ENCODE measurements at places on chromosomes 16 and 17. TPM values are rescaled to one million over a fixed set of nuclear protein-coding genes. Genes with fewer than 3 reads are reported as not detected.

DNA sequence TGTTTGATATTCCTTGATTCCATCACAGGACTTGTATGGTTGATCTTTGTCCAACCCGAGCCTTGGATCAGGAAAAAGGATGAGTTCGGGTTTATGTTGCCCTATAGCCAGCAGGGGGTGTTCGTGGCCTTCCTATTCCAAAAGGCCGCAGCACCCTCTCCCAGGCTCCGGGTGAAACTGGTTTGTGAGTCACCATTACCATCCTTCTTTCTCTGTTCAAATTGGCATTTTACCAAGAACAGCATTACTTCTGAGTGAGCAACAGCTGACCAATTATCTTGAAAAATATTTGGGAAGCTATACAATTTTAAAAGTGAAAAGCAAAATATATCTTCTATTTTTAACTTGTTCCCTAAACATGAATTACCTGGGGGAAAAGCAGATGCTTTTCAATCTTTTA, 24.3 kb upstream of the KRT20 start:
- no peak for DNase-seq

- DNase-seq, result no peak
These were observed 28.4 kb downstream of the HAPSTR1 start for GRCh38 chr16:9119795-9120194.

DNA sequence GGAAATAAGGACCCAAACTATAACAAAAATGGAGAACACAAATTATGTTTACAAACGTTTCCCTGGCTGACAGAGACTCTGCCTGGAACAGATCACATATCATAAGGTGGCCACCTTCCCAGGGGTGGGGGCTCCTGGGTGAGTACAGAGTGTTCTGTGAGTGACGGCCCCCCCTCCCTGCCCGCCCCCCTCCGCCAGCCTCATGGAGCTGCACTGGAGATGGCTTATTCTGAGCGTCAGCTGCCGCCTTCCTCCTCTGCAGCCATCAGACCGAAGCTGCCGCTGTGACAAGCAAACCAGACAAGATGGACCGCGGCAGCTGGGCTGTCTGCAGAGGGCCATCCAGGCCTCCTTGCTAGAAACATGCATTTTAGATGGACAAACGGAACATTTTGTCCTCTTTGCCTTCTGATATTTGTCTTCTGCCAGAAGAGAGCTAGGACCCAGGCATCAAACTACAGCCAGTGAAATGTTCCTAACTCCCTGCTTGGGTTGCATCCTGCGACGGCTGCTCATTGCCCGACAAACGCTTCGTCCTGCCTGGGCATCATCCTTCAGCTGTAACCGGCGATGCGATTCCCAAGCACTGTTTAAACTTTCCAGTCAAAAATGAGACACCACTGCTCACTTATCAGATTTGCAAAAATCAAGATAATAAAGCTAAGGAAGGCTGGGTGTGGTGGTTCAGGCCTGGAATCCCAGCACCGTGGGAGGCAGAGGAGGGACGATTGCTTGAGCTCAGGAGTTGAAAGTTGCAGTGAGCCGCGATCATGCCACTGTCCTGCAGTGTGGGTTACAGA, 15.3 kb upstream of the RPTOR start:
- DNase-seq, result no peak

- no peak for DNase-seq
These were observed 10.8 kb downstream of the LRRC59 start for GRCh38 chr17:50386510-50386909.

FBXL19 gene
- total RNA-seq, result 52.3 TPM

DNA sequence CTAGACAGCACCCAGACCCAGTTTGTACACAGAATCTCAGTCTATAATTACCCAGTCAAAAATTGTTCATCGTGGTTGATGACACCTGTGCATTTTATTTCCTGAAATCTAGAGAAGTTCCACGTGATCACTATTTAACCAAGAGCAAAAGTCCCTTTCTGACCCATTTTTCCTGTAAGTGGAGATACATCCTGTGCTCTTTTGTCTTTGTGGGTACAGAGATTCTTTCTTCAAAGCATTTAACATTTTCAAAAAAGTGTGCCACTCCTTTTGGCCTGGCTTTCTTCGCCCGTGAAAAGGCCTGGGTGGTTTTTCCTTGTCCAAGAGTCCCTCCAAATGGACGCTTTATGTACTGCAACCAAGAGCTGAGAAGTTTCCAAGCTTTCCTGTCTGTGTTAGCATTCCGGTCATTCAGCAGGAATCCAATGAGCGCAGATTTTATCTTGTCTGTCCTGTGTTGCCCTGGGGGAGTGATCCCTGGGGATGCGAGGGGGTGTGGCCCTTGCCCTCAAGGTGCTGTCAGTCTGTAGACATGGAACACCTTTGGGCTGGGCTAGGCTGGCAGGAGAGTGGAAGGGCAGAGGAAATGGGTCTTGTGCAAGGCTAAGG, 161.1 kb upstream of the CACNG5 start:
- DNase-seq, result no peak

GRCh38 chr17:11238705-11239104, 2.3 kb upstream of the SHISA6 start:
- no peak for DNase-seq

KRT13 gene
- total RNA-seq, result 0.36 TPM

CHST5 gene
- total RNA-seq, result 0.15 TPM

- no peak for DNase-seq
These were observed 116.6 kb downstream of the XYLT1 start for GRCh38 chr16:17354141-17354601.

- no peak for DNase-seq
These were observed 316.1 kb downstream of the PHKB start for GRCh38 chr16:47777220-47777619.

DNA sequence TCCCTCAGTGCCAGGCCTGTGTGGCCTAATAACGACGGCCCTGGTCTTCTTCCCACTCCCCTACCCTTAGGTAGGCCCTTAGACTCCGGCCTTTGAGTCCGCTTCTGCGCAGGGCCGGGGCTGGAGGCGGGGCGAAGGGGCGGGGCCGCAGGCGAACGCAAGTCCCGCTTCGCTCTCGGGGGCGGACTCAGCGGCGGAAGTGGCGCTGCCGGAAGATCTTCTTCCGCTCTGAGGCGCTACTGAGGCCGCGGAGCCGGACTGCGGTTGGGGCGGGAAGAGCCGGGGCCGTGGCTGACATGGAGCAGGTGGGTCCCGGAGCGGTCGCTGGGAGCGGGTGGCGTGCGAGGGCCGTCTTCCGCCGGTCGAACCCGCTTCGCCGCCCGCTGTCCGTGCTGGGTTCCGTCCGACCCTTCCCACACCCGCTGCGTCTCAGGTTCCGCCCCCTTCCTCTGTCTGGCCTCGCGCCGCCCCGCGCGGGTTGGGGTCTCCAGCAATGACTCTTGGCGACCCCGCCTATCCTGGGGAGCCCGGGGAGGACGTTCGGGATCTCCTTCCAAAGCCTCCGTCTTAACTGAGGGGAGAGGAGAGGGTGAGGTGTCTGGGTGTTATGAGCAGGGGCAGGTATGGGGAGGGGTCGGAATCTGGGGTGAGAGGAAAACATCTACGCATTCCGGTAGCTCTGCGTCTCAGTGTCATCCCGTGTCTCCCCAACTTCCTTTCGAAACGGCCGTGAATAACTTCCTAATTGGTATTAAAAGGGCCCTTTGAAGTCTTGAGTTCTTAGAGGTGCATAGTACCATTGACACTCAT, at the start of gene STARD3:
Gene STARD3 (plus strand): TSS at position 218 of the 810 bp plus-strand sequence. CDS start 16,388 bp downstream, outside the sequence.
- no peak for DNase-seq

GRCh38 chr17:36844601-36845000, 92.7 kb upstream of the LHX1 start:
- no peak for DNase-seq

GRCh38 chr17:54992797-54993639, 24.5 kb downstream of the STXBP4 start:
- no peak for DNase-seq

DNA sequence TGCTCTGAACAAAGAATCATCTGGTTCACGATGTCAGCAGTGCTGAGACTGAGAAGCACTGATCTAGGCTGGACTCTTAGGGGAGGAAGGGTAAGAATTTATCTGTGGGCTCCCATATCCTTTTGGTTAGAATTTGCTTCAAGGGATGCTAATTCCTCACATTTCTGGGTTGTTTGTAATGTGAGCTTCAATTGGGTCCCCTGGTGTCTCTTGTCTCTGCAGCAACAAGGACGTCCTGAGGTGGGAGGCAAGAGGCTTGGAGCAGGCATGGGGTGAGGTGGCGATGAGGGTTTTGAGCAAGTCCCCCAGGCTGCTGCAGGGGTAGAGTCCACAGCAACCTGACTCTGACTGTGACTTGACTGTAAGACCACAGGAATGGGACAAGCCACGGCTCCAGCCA, 213.8 kb upstream of the NLRP1 start:
- DNase-seq, result no peak

GRCh38 chr16:47604306-47604705, 143.2 kb downstream of the PHKB start:
- no peak for DNase-seq

GRCh38 chr16:89744813-89745212, 23.5 kb downstream of the ZNF276 start:
- no peak for DNase-seq

QPRT gene
- 27.9 TPM for total RNA-seq

DNA sequence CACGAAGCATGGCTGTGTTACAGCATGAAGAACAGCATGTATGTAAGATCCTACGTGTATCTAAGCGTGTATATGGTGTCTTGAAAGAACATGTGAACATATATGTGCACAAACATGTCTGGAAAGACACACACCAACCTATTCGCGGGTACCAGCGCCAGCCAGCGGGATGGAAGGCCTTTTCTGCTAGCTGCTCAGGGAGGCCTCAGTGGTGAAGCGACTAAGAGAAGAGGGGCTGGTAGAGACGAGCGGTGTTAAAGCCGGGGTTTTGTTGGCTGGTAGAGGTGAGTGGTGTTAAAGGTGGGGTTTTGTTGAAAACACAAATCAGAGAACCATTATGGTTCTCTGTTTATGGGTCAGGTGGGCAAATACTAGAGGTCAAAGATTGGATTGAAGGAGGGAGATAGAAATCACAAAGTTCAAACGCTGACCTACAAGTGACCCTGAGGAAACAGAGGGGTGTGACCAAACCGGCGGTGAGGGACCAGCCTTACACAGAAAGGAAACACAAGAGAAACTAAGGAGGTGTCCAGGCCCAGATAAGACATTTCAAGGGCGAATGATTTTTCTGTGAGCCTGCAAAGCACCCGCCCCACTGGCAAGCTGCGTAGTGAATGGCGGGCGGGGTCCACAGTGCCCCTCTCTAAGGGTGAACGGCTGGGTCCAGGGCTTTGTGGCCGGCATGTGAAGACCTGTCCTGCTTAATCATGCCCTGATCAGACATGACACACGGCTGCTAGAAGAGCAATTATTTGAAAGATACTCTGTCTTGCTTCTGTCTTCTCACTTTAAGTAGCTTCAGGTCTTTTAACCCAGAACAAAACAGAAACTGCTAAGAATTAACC, 8.1 kb downstream of the ZCCHC14 start:
- no peak for DNase-seq

GRCh38 chr16:72372087-72373045, 200.4 kb upstream of the PMFBP1 start:
- no peak for DNase-seq

GRCh38 chr16:76443973-76444372, 166.8 kb downstream of the CNTNAP4 start:
- DNase-seq, result no peak

DNA sequence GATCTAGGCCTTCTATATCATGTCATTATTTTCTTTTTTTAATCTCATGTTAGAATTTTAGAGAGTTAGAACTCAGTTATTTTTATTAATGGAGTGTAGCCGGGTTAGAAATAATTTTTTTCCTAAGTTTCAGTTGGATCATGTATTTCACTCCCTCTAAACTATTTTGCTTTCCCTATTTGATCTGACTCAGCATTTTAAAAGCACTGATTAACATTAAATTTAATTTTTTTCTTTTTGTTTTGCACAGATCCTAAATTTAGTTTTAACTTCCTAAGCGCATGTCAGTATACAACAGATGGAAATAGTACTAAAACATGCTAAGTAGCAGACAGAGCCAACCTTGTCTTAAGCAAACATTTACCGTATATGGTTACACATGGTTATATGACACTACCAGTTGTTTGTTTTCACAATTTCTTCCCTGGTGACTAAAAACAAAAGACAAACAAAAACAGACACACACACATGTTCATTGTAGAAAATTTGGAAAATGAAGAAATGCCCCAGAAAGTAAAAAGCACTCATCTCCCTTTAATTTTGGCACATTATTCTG, 33.6 kb upstream of the RAB11FIP4 start:
- no peak for DNase-seq

CBX1 gene
- total RNA-seq, result 157 TPM

DNA sequence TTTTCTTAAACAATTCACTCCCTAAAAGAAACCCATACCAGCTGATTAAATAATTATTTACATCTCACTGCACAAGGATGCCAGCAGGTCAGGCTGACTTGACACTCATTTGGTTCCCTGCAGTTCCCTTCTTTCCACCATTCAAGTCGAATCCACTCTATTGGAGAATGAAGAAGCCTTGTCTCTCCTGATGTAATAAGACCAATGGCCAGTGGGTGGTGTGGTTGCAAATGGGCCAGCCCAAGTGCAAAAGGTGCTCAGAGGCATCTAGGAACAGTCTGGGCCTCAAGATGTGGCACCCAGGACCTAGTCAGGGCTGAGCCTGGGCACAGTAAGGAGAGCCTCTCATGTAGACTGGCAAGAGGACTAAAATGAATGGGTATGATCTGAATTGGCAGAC, 9.3 kb downstream of the C16orf78 start:
- DNase-seq, result no peak

- no peak for DNase-seq
These were observed 10.7 kb downstream of the TACO1 start for GRCh38 chr17:63611354-63611753.

GRCh38 chr16:69663846-69664245, 62.5 kb downstream of the NQO1 start:
- no peak for DNase-seq

NSMCE1 gene
- total RNA-seq, result 48.2 TPM

DNA sequence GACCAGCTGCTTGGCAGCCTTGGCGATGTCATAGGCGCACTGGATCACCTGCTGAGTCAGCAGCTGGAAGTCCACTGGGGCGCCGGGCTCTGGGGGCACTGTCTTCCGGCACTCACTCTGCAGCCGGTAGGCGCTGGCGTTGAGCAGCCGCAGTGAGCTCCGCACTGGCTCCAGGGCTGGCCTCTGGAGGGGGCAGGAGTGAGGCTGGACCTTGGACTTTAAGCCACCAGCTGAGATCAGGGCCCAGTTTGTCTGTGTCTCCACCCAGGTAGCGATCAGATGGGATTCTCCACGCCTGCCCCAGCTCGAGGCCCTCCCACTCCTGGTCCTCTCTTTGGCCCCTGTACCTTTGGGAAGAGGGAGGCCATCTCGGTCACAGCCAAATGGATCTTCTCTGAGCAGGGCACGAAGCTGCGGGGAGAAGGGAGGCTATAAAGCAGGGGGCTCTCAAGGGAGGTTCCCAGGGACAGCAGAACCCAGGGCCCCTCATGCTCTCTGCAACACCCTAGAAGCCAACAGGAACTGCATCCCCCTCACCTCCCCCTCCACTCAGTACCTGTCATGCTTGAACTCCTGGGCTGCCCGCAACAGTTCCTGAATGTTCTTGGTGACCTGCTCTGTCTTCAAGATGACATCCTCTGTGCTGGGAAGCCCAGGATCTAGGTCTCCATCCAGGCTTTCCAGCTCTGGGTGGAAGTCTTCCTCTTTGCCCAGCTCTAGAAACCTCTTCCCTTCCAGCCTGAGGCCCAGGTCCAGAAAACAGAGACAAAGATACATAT, 6.4 kb downstream of the TP53I13 start:
- no peak for DNase-seq
